SK-N-SH (cell line): ENCODE measurements at places on chromosomes 16 and 17.

- no peak for DNase-seq
Observed at GRCh38 chr16:57620335-57621231, 7.8 kb upstream of the ADGRG1 start.

GRCh38 chr16:52603015-52603414 is 56.1 kb upstream of the TOX3 start:
- DNase-seq, result no peak

- DNase-seq, result no peak
Observed at GRCh38 chr17:28863953-28864352, 9.1 kb downstream of the ERAL1 start.

DNA sequence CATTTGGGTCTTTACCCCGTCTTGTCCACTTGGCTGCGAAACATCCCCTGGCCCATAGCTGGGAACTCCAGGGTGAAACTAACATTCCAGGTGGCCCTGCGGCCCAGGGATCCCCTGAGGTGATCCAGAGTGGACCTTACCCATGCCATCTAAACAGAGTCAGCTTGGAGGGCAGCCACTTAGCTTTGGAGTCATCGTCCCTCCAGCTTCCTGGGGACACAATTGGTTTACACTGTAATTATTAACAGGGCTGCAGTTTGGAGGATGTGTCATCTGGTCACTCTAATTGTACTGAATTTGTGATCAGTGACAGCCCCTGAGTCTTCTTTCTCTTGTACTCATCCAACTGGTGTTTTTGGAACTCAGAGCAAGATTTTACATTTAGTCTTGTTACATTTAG is 149.9 kb downstream of the ENGASE start:
- DNase-seq, result peak; percentile 68

DNA sequence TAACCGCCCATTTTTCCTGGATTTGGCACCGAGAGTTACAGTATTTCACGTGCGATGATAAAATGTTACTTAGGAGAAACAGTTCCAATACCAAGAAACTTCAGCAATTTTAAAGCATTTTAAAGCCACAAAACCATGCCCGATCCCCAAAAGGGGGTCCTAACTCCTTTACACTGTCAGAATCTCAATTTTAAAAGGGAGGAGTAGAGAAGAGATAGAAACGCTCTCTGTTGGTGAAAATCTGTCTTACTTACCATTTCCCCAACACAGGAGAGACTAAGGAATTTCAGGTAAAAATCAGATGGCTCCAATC is 526 bp upstream of the RNASEK start:
- no peak for DNase-seq

- peak; percentile 63 for DNase-seq
Observed at GRCh38 chr17:39026980-39027451, 59.8 kb upstream of the FBXO47 start.

DNA sequence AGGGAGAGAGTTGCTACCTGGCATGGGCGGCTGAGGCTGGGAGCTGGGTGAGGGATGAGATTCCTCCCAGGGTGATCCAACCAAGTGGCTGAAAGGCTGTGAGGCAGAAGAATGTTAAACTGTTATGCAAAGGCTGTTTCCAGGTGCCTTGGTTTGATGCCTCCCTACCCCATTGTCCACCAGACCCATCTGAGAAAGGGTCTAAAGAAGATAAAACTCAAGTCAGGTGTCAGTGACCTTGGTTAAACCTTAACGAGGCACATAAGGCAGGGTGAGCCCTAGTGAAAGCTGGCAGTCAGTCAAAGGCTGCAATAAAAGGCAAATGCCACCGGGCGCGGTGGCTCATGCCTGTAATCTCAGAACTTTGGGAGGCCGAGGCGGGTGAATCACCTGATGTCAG is 23.8 kb downstream of the LDHD start:
- DNase-seq, result no peak

DNA sequence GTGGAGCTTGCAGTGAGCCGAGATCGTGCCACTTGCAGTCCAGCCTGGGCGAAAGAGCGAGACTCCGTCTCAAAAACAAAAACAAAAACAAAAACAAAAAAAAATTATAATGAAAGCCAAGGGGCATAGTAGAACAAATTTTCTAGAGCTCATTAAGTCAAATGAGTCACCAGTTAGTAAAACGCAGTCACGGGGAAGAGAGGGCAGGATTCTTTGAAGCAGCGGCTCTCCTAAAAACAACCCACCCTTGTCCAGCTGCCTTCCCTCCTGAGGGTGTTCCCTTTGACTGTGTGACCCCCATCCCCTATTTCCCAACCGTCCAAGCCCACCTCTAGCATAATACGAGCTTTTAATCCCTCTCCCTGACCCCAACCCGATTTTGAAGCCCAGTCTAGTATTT is 44.1 kb upstream of the STH start:
- no peak for DNase-seq

DNA sequence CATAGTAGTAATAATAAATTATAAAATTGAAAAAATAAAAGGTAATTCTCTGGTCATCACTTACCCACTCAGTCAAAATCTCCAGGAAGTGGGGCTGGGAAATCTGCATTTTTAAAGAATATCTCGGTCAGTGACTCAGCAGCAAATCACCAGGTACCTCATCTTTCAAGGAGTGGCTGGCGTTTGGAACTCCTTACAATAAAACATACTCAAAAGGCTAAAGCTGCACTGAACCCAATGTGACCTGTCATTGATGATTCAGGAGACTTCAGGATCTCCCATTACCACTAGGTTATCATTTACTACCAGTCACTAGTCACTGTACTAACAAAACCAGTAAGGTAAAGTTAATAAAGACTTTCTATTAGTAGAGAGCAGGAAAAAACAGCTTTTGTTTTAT is 21.5 kb upstream of the RFFL start:
- DNase-seq, result no peak

DNA sequence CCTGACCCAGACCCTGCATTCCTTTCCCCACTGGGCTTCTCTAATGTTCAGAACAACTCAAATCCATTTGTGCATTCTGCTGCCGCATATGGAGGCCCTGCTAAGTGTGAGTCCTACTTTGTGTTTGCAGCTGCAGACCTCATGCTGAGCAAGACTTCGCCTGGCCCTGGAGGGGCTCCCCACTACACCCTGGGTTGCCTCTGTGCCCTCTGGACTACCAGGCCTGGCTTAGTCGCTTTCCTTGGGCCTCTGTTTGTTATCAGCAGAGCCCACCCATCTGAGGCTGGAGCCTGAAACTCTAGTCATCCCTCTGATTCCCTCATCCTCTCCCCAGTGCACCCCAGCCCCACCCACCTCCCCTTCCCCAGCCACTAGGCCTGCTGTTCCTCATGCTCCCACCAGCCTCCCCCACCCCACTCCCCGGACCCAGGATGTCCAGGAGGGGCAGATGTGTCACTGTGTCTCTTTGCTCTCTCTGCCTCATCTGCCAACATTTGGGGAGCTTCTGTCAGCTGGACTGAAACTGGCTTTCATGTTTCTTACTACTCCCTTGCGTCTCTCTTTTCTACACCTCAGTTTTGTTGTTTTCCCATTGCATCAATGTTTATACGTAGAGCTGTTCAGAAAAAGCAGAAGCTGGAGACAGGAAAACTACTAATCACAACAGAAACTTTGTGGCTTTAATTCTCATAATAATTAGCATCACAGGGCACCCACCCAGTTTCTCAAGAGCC is 17.9 kb upstream of the CD300E start:
- DNase-seq, result no peak

GRCh38 chr17:33981711-33982601 is 273.1 kb upstream of the CCL2 start:
- no peak for DNase-seq

DNA sequence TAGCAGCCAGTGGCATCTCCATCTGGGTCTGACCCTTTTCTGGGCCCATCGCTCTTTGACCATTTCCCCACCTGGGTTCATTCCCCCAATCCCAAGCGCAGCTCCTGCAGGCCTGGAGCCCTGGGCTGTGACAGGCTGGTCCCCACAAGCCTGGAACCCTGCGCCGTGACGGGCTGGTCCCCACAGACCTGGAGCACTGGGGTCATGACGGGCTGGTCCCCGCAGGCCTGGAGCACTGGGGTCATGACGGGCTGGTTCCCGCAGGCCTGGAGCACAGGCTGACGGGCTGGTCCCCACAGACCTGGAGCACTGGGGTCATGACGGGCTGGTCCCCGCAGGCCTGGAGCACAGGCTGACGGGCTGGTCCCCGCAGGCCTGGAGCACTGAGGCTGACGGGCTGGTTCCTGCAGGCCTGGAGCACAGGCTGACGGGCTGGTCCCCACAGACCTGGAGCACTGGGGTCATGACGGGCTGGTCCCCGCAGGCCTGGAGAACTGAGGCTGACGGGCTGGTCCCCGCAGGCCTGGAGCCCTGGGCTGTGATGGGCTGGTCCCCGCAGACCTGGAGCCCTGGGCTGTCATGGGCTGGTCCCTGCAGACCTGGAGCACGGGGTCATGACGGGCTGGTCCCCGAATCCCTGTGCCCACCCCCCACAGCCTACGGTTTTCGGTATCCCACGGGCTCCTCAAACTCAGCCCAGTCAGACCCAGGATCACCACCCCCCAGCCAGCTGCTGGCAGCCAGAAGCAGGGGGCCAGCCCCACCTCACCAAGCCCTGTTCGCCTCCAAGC is 16.6 kb downstream of the TMC6 start:
- no peak for DNase-seq

DNA sequence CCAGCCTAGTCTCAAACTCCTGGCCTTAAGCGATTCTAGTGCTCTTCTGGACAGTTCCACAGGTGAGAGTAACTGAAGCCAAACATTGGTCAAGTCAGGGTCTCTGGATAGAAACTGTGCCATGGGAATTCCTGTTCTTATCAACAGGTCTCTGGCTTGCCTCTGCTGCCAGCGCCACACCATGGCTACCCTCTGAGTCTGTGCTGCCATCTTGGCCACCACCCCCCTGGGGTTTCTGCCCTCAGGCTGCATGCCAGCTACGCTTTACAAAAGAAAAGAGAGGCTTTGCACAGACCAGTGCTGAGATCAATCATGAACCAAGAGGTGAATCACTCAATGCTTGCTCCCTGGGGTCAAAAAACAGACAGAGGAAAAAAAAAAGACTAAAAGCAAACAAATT is 24.4 kb upstream of the CREBBP start:
- DNase-seq, result no peak

DNA sequence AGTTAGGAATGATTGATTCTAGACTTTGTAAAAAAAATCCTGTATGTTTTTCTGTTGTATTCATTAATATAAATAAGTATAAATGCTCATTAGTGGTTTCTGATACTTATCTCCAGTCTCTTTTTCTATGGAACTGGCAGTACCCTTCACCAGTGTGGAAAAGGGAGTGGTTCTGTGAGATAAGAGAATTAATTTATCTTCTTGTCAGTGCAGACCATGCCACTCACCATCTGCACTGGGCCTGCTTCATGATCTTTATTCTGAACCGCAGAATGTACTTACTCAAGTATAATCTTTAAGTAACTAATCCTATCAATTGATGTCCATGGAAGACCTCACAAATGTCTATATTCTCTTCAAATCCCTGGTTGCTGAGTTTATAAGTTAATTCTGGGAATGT is 836.1 kb upstream of the CDH8 start:
- DNase-seq, result peak; percentile 7

GRCh38 chr17:61806081-61806828 is 57.1 kb downstream of the BRIP1 start:
- no peak for DNase-seq

- DNase-seq, result no peak
Observed at GRCh38 chr16:84607694-84608093, 10.2 kb downstream of the COTL1 start.

GRCh38 chr16:89822188-89823086 is 5.8 kb upstream of the SPIRE2 start:
- DNase-seq, result no peak

GRCh38 chr16:47578573-47578972 is 117.4 kb downstream of the PHKB start:
- no peak for DNase-seq

- DNase-seq, result no peak
Observed at GRCh38 chr16:79903471-79903870, 302.9 kb upstream of the MAF start.

DNA sequence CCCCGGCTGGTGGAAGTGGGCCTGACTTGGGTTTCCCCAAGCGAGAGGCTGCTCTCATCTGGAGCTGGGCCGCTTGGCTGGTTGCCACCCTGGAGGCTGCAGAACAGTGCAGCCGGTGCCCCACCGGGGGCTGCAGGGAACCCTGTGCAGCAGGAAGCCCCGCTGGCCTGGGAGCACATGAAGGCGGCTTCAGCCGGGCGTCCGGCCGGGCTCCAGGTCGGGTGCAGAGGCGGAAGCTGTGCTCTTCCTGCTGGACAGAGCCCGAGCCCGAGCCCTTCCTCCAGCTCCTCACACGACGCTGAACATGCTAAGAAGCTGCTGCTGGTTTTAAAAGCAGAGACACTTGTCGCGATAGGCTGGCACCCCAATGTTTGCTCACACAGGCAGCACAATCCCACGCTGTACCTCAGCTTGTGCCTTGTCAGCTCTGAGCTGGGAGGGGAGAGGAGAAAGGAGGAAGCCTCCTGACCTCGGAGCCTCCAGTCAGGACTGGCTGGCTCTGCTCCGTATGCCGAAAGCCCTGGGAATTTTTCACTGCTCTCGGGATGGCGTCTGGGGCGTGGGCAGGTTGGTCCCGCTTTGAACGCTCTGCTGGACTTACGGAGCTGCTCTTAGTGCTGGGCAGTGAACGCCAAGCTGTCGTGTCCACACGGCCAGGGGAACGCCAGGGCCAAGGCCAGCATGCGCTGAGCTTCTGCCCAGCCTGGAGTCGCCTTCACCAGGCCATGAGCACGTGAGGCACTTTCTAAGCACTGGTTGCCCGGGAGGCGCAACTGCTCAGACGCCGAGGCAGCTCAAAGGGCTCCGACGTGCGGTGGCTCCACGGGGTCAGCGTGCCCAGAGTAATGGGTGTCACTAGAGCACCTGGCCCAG is 8.8 kb downstream of the CDK5R1 start:
- DNase-seq, result peak; percentile 83

DNA sequence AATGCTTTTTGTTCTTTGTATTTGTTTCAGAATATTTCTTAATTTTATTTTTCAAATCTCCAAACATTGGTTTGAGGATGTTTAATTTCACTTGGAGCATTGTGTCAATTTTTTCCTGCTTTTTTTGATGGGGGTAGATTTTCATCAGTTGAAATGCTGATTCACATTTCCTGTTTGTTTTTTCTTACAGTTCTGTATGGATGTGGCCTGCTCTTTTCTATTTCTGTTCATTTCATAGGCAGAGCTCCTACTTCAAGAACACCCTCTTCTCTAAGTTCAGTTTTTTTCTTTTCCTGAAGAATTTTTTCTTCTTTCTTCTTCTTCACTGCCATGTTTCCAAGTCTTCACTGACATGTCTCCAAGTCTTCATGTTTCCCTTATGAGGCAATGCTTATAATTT is 8.8 kb downstream of the MBTD1 start:
- no peak for DNase-seq

GRCh38 chr16:86040496-86040895 is 141.5 kb downstream of the IRF8 start:
- DNase-seq, result no peak
